ENCODE measurements at places on chromosomes 1 and 21.

GRCh38 chr21:30984889-30985288 is 53.4 kb downstream of the KRTAP19-8 start:
- DNase-seq, result no peak

DNA sequence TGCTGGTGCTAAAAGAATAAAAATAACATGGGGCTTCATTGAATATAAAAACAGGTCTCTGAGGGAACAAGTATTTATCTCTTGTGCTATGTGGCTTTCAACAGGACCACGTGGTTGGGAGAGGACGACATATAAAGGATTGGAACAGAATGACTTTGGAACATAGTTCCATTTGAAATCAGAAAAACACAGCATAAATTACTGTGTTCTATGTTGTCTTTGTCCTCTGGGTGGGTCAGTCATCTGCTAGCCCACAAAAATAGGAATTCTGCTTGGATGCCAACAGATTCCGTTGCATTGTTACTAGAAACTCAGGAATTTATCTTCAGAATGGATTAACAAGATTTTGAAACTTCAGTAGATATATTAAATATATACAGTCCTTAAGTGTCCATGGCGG is 5.9 kb downstream of the CEP85 start:
- DNase-seq, result no peak

DNA sequence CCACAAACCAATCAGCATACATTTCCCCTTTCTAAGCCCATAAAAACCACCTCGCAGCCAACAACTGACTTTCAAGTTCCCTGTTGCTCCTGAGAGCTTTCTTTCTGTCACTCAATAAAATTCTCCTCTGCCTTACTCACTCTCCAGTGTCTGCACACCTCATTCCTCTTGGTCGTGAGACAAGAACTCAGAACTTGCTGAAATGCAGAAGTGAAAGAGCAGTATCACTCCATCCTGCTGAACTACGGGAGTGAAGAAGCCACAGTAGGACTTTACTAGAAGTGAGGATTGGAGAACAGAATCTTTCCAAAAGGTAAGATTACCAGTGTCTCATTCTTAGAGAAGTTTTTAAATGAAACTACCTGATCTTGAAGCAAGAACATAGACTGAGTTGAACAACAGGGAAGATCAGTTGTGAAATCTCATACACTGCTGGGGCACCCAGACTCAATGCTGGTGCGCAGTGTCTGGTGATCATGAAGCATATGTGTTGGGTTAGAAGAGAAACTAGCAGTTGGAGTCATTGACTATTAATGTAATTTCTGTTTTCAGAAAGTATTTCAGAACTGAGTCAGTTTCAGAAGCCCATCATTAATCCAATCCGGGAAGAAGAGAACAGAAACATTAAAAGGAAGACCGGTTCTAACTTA is 726.9 kb upstream of the TMPRSS15 start:
- DNase-seq, result no peak

- no peak for DNase-seq
Measured at GRCh38 chr1:232302376-232303221, 327.3 kb downstream of the SIPA1L2 start.

DNA sequence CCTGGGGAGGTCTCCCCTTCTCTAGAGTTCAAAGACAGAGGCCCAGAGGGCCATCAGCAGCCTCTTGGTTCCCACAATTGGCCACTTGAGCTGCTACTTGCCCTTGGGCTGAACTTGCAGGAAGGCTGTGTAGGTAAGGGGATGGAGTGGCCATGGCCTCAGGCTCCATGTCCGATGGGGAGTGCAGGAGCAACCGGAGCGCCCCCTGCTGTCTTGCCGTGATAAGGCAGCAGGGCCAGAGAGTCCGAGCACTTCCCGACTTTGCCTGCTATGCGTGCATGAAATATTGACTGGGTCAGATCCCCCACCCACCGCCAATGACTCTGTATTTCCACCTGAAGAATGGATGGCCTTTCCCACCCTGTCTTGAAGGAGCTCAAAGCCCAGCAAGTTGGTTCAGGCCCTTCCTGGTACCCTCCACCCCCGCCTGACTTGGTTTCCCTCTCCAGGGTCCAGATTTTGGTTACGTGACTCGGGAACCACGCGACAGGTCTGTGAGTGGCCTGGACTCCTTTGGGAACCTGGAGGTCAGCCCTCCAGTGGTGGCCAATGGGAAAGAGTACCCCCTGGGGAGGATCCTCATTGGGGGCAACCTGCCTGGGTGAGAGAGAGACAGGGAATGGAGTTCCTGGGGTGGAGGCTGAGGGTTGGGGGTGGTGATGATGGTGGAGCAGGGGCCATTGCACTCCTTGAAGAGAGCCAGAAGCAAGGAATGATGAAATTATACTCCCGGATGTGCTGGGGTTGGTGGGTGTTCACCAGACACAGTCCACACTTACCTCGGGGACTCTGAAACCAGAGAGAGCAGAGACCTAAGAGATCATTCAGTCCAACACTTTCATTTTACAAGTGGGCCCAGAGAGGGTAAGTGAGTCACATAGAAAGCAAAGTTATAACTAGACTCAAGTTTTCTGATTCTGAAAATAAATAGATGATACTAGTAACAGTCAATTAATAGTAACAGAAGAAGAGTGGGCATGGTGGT is 25.6 kb downstream of the PADI3 start:
- peak; percentile 77 for DNase-seq

- DNase-seq, result no peak
Measured at GRCh38 chr1:61081686-61082310, 563 bp upstream of the NFIA start.

DNA sequence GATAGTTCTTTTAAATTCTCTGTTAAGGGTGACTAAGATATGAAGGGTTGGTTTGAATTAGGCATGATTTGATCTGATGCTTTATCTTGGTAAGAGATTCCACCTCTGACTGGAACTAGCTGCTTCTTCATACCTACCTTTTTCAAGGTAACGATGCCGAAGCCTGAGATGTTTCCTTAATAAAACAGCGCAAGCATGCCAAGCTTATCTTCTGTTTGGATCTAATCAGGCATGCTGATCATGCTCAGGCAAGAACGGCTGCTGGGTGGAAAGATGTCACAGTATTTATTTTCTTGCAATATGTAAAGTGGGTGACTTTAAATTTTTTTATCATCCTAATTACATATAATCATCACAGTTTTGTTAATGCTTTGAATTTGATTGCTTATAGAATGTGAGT is 148.7 kb downstream of the ADGRL2 start:
- no peak for DNase-seq

DNA sequence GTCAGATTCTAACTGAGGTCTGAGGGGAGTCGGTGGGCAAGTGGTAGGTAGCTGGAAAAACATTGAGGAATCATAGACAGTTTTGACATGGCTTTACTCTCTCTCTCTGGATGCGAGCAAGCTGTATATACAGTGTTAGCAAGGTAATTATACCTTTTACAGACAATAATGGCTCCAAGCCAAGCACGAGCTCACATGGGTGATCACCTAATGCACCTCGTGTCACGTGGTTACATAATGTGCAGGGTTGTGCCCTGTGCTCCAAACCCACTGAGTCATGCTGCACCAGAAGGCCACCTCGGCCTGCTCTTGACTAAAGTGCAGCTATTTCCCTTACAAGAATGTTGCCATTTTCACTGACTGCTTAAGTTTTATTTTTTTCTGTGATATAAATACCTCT is 7.6 kb upstream of the CLCA2 start:
- no peak for DNase-seq

- peak; percentile 29 for DNase-seq
Measured at GRCh38 chr1:101293461-101294051, 56.7 kb downstream of the S1PR1 start.

- no peak for DNase-seq
Measured at GRCh38 chr1:231750818-231751362, 124.3 kb downstream of the DISC1 start.

- DNase-seq, result peak; percentile 70
Measured at GRCh38 chr1:184973272-184974055, 844 bp downstream of the NIBAN1 start.

GRCh38 chr1:26879793-26880192 is 10.3 kb downstream of the GPN2 start:
- no peak for DNase-seq

GRCh38 chr1:94160811-94161210 is 39.9 kb upstream of the ABCA4 start:
- no peak for DNase-seq

DNA sequence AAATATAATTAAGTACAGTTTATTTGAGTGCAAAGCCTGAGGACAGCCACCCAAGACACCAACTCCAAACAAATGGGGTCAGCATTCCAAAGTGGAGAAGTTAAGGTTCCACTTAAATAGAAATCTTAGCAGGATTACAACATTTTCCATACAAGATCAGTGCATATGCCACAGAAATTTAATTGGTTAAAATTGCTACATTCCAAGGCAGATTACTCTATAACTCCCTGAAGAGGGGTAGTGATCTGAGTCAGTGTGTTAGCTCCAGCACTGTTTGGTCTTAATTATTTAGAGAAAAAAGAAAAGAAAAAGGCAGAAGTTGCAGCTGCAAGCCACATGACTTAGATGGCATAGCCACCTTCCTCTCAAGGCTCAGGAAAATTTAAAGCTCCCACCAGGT is 297.5 kb downstream of the HHIPL2 start:
- DNase-seq, result no peak

- no peak for DNase-seq
Measured at GRCh38 chr1:110671361-110671760, 3.4 kb downstream of the KCNA3 start.

DNA sequence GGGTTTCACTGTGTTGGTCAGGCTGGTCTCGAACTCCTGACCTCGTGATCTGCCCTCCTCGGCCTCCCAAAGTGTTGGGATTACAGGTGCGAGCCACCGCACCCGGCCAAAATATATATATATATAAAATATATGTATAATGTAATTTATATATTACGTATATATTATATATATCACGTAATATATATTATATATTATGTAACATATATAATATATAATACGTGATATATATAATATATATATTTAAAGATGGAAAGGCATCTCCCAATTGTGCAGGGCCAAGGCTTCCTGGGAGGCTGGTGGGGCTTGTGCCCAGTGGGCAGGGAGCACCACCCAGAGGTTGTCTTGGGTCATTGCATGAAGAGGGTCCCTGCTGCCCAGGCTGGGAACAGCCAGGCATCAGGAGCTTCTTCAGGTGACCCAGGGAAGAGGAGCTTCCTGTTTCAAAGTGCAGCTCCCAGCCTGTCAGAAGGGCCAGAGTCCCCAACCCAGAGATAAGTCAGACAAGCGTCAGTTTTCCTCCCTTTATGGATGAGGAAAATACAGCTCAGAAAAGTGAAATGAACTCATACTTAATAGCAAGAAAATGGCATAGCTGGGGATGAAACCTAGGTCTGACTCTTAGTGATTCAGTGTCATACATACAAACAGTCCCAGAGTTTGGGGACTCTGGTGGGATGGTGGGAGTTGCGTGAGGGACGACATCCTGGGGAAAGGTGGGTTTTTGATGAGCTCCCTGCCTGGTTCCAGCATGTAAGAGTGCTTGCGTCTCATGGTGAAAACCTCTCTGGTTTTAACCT is 12.0 kb downstream of the UBE2Q1 start:
- DNase-seq, result peak; percentile 82

- DNase-seq, result no peak
Measured at GRCh38 chr1:214518361-214518760, 33.0 kb downstream of the PTPN14 start.

DNA sequence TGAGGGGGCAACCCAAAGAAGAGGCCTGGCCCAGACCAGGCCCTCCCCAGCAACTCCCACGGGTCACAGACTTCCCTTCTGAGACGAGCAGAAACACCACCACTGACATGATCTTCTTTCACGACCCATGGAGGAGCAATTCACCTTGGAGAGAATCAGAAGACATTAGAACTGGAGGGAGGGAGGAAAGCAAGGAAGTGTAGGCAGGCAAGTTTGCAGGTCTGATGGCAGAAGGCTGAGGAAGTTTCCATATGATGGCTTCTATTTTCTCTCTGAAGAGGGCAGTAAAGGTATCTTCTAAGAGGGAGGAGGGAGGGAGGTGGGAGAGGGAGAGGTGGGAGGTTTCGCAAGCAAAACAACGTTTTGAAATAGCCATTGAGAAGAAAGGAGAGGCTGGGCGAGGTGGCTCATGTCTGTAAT is 1.4 kb upstream of the UBXN10 start:
- no peak for DNase-seq

DNA sequence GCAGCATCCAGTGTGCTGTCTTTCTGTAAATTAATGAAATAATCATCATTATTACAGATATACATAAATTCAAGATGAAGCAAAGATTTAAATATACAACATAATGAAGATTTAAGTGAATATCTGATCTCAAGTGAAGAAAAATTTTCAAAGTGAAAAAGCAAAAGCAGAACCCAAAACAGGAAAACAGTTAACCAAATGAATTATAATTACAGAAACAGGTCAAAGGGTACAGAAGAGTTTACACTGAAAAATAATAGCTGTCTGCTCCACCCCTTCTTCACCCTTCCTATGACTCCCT is 44.8 kb upstream of the GTF2B start:
- DNase-seq, result no peak

Measured in GM10248 (cell line).